Activated naive CD8-positive, alpha-beta T cell treated with anti-CD3 and anti-CD28 coated beads, Interleukin-2, amount 10 ng/mL, durations not matched to agents 7 days and 5 days (primary cell): ENCODE measurements at places on chromosomes 5 and 9.

DNA sequence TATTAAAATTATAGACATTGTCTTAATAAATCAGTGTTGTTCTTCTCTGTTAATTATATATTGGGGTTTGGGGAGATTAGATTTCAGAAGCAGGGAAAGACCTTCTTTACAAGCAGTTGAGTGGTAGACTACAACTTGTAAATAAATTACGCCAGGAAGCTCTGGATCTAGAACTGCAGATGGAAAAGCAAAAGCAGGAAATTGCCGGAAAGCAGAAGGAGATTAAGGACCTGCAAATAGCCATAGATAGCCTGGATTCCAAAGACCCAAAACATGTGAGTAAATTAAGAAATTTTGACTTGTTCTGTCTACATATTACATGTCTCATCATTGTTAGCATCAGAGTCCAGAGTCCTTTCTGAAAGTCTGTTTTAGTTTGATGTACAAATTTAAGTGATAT lies 43.5 kb downstream of the CNTRL start:
- DNase-seq = no peak

DNA sequence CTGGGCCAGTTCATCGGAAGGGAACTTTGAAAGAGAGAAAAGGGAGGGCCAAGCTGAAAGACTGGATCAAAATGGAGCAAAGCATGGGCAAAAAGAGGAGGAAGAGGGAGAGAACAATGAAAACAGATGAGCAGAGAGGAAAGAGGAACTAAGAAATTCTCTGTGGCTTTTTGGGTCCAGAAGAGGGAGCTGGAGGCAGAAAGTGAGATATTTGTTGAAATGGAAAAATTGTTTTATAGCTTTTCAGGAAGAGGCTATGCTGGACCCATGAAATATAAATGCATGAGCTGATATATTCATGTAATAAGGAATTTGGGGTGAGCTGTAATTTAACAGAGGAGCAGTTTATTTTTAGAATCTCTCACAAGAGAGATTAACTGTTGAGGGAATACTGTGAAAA lies 457.3 kb downstream of the DMAC1 start:
- no peak for DNase-seq

DNA sequence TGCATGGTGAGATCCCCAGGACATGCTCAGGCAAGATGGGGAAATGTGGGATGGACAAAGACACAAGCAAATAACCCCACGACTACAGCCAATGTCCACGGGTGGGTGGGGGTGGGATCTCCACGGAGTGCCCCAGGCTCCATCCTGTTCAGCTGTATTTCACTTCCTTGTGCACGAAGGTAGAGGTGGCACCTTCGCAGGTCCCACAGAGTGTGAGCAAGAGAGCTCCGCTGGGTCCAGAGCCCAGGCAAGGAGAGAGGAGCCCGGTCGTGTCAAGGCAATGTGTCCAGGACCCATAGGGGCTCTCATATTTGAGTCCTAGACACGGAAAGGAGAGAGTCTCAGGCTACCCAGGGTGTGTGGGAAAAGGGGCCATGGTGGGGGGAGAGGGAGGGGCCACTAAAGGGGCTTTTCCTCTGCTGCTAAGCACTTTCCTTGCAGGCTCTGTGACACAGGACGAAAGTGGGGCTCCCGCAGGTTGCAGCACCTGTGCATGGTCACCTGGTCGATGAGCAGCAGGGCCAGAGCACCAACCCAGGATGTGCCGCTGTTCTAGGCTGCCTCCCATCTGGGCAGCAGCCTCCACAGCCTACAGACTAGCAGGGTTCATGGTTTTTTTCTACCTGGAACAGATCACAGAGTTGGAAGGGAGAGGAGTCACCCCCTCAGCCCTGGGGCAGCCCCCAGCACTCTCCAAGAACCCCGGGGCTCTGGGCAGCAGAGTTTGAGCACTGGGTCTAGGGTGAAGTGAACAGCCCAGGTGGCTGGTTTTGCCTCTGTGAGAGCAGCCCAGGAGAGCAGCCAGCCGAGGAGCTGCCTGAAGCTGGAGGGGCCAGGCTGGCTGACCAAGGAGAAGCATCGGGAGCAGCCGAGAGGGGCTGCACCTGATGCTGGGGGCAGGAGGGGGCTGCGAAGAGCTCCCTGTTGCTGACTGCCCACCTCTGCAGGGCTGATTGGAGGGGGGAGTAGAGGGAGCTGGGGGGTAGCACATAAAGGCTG lies 100.7 kb upstream of the MVB12B start:
- no peak for DNase-seq

DNA sequence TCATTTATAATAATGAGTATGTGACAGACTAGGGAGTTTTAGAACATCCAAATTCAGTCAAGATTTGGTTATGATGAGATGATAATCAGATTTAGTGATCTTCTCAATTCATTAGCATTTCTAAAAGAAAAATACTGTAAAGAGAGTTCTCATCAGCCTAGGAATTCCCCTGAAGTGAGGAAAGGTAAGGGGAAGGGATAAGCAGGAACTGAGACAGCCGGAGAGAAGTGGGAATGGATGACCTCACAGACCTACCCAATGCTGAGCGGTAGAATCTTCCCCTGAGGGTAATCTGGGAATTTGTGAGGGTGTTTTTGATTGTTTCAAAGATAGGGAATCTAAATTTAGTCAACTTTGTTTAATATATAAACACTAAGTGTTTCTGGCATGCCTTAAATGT lies 16.7 kb upstream of the GPBP1 start:
- DNase-seq = no peak

- DNase-seq = peak; percentile 30
These were observed at the start of gene ANKDD1B for GRCh38 chr5:75611311-75612225. Gene ANKDD1B, plus strand, starts transcription at chr5:75611453. Its CDS starts 182 bp downstream, at chr5:75611635.
